ENCODE measurements at places on chromosomes 13 and 19. TPM values are rescaled to one million over a fixed set of nuclear protein-coding genes. Genes with fewer than 3 reads are reported as not detected.

GRCh38 chr19:13817018-13817614 is 21.9 kb downstream of the ZSWIM4 start:
- H3K4me1 ChIP-seq = peaks cover 9% of the 10 kb centered on the region
- H3K27ac ChIP-seq = no peak overlapping the region
- no peaks in the 10 kb centered on the region for H3K27me3 ChIP-seq
- H3K36me3 ChIP-seq = peaks cover 19% of the 10 kb centered on the region
- H3K4me3 ChIP-seq = no peak overlapping the region
- no peak for DNase-seq

- peak overlapping the region; percentile 97 for H3K27ac ChIP-seq
- peaks cover 5% of the 10 kb centered on the region for H3K36me3 ChIP-seq
- H3K4me3 ChIP-seq = no peak overlapping the region
- no peak for DNase-seq
Observed at GRCh38 chr19:18590273-18591272, 2.0 kb downstream of the REX1BD start.

- no peaks in the 10 kb centered on the region for H3K36me3 ChIP-seq
- no peak overlapping the region for H3K27ac ChIP-seq
- peaks cover 8% of the 10 kb centered on the region for H3K27me3 ChIP-seq
- DNase-seq = no peak
- H3K4me3 ChIP-seq = no peak overlapping the region
Observed at GRCh38 chr13:36666477-36667229, 7.2 kb upstream of the SERTM1 start.

DNA sequence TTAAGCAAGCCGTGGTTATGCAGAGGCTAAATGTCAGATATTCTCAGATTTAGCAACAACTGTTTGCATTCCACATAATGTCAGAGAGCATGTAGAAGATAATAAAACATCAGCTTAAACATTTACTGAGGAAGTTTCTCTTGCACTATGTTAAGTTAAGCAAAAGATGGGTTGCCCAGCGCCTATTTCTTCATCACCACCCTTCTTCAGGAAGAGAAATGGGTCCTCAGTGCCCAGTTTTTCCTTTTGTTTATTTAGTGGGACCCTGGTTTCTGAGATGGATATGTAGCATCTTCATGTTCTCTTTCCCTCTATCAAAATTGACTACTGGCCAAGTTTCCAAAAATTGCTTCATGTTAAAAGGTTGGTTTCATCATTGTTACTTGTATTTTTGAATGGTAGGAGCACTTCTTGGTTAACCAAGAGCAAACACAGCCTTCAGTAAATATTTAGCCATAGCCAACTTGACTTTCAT is 356.8 kb downstream of the RFC3 start:
- H3K4me3 ChIP-seq = no peak overlapping the region
- H3K4me1 ChIP-seq = no peaks in the 10 kb centered on the region
- no peak for DNase-seq
- H3K27me3 ChIP-seq = no peaks in the 10 kb centered on the region
- no peak overlapping the region for H3K27ac ChIP-seq

DNA sequence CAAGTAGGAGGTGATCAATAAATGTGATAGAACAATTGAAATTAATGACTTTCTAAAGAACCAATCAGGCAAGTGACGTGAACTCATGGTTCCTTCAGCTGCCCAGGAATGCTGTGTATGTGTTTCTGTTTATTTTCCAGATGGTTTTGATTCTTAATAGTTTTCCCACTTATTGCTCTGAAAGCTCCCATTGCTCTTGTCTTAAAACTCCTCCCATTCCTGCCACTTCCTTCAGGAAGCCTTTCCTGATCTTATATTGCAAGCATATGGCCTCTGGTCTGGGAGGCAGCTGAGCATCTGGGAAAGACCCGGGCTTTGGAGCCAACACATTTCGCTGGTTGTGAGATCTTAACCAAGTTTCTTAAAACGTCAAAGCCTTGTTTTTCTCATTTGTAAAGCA is 17.1 kb upstream of the LATS2 start:
- no peak overlapping the region for H3K27ac ChIP-seq
- H3K36me3 ChIP-seq = no peaks in the 10 kb centered on the region
- peaks cover 7% of the 10 kb centered on the region for H3K4me1 ChIP-seq
- H3K4me3 ChIP-seq = no peak overlapping the region
- H3K27me3 ChIP-seq = no peaks in the 10 kb centered on the region
- no peak for DNase-seq

DNA sequence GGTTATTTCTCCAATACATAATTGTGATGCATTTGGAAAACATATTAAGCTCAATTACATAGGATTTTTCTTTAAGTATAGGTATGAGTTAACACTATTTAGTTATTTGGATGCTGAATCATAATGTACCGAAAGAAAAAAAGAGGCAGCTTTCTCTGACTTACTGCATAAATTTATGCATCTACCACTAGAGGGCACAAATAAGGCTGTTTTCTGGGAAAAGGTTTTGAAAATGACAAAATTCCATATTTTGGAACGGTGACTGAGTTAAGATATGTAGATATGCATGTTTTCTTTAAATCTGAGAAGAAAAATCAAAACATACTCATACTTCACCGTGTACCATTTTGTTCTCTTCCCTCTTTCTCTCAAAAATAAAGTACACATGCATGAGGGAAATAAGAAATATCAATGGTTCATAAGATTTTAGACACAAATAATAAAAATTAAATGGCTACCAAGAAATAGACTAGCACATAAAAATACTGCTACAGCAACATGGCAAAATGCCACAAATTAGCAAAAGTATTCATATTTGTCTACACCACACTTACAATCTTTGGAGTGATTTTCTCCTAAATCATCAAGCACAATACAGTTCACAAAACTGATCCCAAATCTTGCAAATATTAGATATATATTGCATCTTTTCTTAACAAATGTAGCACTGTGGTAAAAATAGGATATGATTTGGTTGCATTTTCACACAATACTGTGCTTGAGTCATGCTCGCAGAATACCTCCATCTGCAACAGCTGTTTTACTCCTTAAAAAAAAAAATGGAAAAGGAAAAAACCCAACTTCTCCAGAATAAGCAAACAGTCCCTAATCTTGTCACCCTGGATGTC is 260.0 kb downstream of the FGF14 start:
- no peaks in the 10 kb centered on the region for H3K36me3 ChIP-seq
- no peaks in the 10 kb centered on the region for H3K4me1 ChIP-seq
- no peak overlapping the region for H3K27ac ChIP-seq
- no peak for DNase-seq
- H3K27me3 ChIP-seq = no peaks in the 10 kb centered on the region

- no peak overlapping the region for H3K4me3 ChIP-seq
- no peaks in the 10 kb centered on the region for H3K27me3 ChIP-seq
Observed at GRCh38 chr13:42174344-42175162, 97.4 kb upstream of the AKAP11 start.

DNA sequence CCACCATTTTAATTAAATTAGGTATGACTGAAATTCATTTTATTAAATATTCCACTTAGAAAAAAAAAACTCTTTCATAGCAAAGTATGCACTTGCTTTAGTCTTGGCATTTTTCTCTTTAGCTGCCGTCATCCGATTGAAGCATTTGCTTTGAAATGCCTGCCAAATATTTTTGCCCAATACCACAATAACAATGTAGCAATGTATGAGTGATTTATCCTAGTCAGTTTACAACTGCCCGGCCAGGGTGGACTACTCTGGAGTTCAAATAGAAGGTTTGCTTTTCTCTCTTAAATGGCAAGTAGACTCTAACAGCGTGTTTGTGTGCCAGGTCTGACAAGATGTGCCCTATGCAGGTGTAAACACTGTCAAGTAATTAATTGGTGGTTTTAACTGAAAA is 675.3 kb upstream of the SGCG start:
- H3K4me3 ChIP-seq = no peak overlapping the region
- no peaks in the 10 kb centered on the region for H3K36me3 ChIP-seq
- DNase-seq = no peak
- H3K4me1 ChIP-seq = no peaks in the 10 kb centered on the region

DNA sequence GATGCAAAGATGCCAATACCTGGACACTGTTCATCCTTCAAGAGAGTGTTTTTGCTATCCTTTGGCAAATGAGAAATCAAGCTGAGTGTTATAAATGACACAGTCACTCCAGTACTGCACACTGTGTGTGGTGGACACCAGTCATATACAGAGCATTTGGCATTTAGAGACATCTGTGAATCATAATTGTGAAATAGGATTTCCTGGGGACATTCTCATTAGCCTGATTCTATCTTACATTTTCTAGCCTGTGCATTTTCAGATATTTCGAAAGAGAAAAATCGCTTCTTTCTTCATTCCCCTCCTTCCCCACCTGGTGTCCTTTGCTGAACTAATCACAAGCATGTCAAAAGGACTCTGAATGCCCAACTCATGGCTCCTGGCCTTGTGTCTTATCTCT is 781.0 kb upstream of the ARGLU1 start:
- H3K27me3 ChIP-seq = no peaks in the 10 kb centered on the region
- DNase-seq = no peak
- H3K27ac ChIP-seq = no peak overlapping the region
- H3K36me3 ChIP-seq = no peaks in the 10 kb centered on the region
- no peaks in the 10 kb centered on the region for H3K4me1 ChIP-seq

Gene ZNF709
- total RNA-seq = 1.9 TPM

Gene FARP1
- total RNA-seq = 13.9 TPM

Data from heart right ventricle (tissue), 16 donors.